ENCODE measurements at places on chromosomes 5 and 9.

GRCh38 chr5:136145030-136145429, 12.4 kb downstream of the SMAD5 start:
- no peak for DNase-seq

- no peak for DNase-seq
Observed at GRCh38 chr9:89748831-89749499, 144.2 kb downstream of the GADD45G start.

DNA sequence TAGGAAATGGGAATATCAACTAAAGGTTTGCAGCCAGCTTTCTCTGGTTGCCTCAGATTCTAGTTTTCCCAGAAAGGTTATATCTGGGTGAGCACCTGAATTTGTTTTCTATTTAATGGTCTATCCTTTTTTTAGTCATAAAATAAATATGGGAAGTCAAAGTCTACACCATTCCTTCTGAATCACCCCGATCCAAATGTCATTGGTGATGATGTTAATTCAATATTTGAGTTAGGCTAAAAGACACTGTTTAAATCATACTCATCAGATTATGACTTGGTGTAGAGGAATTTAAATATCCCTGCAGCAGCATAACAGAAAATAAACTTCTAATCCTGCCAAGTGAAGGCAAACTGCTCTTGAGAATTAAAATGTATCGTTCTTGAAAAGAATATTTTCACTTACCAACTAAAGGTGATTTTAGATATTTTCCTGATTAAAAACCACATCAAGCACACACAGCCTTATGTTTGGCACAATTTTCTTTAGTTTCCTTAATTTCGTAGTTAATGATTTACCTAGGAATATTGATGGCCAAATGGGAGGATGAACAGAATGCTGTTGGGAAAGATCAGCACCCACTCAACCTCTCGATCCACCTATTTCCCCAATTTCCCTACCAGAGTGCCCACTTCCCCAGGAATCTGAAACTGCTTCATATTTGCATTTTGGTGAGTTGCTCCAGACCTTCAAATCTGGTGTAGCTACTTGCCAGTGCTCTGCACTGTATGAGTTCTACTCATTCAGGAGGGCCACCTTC, 103.1 kb upstream of the TSLP start:
- no peak for DNase-seq

DNA sequence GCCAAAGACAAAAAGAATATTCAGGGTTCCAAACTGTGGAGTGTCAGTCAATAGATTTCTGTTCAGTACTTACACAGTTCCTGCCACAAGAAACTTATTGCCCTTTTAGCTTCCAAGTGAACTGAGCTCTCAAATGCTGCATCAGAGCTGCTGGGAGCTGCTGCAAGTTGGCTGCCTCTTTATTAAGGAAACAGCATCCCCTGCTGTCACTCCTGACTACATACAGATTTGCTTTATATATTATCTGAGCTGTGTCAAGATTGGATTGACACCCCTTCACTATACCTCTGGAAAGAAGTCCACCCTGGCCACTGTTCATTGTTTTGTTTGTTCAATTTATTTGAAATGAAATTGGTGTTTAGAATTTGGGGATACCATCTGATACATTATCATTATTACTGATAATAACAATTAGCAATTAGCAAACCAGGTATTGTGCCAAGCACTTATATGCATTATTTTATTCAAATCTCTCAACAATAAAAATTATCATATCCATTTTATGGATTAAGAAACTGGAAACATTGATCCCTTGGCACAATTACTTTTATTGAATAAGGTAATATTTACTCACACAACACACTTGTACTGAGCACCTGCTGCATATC, 16.4 kb upstream of the C5orf58 start:
- peak; percentile 35 for DNase-seq

DNA sequence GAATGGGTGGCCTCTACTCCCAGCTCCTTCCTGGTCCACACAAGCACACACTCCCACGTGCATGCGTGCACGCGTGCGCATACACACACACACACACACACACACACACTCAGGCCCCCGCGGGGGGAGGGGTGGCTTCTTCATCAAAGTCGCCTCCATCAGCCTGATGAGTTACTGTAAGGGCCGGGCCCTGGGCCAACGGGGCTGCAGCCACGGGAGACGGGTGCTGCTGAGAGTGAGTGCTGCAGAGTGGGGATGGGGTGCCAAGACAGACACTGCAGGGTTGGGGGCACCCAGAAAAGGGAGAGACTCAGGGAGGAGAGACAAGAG, 18.1 kb downstream of the CNTFR start:
- no peak for DNase-seq

All from HCT116 (cell line).